Brain (organoid and tissue), 16 donors: ENCODE measurements at places on chromosomes 5 and 9.
A peak's percentile ranks its signal among the peaks of the same experiment; 100 is the strongest.

GRCh38 chr5:137731176-137731575 lies 4.7 kb downstream of the KLHL3 start:
- no peak for DNase-seq

DNA sequence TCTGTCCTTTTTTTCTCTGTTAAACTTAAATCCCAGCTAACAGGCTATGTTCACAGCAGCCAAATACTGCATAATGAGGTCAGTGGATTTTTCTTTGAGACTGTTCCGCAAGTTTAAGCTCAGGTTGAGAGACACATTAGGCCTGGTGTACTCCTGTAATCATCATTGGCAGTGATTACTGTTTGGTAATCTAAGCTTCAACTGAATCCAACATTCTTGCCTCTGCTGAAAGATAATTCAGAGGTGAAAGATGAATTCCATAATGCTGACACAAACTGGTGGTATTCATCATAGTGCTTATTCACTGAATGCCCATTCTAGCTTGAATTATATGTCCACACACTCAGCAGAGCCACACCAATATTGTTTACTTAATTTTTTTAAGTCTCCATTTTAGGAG lies 108.5 kb downstream of the NFIB start:
- no peak for DNase-seq

GRCh38 chr9:114619191-114619761 lies 8.2 kb downstream of the TMEM268 start:
- DNase-seq: peak; percentile 64

GRCh38 chr5:64502196-64502595 lies 3.6 kb upstream of the RGS7BP start:
- peak; percentile 78 for DNase-seq

DNA sequence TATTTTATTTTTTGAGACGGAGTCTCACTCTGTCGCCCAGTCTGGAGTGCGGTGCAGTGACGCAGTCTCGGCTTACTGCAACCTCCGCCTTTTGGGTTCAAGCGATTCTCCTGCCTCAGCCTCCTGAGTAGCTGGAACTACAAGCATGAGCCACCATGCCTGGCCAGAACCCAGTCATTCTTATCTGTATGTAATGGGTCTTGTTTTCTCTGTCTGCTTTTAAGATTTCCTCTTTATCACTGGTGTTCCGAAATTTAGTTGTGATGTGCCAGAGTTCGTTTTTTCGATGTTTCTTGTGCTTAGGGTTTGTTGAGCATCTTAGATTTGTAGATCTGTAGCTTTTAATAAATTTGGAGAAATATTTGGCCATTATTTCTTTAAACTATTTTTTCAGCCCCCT lies 19.2 kb downstream of the SLC25A25 start:
- no peak for DNase-seq

DNA sequence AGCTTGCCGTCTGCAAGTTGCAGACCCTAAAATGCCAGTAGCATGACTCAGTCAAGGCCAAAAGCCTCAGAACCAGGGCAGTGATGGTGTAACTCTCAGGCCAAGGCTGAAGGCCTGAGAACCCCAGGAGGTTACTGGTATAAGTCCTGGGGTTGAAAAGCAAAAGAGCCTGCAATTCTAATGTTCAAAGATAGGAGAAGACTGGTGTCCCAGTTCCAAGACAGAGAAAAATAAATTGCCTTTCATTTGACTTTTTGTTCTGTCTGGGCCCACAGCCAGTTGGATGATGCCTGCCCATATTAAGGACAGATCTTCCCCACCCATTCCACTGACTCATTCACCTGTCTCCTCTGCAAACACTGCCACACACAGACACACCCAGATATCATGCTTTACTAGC lies 673.2 kb downstream of the CDH18 start:
- DNase-seq: no peak

GRCh38 chr5:53927668-53928247 lies 367.3 kb downstream of the NDUFS4 start:
- DNase-seq: no peak

DNA sequence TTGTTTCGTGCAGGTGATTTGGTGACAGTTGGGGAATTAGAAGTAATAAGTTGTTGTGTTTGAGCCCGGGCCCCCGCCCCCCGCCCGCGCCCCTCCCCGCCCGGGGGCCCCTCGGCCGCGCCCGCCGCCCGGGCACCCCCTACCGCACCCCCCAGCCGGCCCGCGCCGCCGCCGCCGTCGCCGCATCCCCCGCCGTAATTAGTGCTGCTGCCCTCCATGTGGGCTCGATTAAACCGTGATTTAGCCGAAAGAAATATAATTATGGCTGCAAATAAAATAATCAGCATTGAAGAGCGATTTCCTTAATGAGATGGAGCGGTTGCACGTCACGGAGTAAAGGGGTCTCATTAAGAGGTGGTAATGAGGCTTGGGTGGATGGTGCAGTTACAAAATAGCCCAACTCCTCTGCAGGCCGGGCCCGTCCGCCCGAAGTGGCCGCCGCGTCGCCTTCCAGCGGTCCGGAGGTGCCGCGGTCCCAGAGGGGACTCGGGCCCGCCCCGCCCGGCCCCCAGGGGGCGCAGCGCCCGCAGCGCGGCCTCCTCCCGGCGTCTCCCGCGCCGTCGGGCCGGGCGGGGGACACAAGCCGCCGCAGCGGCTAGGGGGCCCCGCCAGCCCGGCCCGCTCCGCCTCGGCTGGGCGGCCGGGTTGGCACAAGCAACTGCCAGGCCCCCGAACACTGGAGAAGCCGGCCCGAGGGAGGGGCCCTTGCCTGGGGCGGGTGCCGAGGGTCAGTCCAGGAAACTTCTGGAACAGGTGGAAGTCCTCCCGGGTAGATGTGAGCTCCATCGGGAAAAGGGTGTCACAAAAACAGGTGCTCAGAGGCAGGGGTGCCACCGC lies 6.9 kb upstream of the OTP start:
- no peak for DNase-seq
